Non-pigmented ciliary epithelial cell (primary cell): ENCODE measurements at places on chromosomes 11 and 22.

DNA sequence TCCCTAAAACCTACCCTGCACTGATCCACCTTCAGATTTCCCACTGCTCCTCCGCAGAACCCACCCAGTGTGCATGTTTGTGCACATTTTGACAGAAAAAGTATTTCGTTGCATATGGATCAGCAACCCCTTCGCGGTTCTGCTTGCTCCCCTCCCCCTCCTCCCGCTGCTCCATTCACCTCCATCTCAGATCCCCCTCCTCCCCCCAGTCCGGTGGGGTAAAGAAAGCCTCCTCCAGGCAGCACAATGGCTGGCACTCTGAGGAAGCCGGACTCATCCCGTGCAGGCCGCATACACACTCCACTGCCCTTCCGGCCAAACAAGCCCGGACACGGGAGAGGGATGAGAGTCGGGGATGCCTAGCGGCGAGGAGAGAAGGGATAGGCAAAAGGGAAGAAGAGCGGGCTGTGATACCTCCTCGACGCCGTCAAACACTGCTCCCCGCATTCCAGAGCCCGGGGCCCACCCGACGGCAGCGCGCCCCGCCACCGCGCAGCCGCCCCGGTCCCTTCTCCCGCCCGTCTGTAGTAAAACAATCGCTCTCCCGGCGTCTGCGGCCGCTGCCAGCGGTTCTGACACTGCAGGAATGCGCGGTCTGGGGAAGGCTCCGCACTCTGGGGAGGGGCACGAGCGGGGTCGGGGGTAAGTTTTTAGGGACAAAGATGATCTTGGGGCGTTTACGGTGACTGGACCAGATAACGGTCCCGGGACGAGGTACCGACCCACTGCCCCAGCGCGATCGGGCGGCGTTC, 915 bp downstream of the FEZ1 start:
- DNase-seq: no peak

- DNase-seq: no peak
Observed at GRCh38 chr22:50048061-50048765, 9.9 kb downstream of the TTLL8 start.

DNA sequence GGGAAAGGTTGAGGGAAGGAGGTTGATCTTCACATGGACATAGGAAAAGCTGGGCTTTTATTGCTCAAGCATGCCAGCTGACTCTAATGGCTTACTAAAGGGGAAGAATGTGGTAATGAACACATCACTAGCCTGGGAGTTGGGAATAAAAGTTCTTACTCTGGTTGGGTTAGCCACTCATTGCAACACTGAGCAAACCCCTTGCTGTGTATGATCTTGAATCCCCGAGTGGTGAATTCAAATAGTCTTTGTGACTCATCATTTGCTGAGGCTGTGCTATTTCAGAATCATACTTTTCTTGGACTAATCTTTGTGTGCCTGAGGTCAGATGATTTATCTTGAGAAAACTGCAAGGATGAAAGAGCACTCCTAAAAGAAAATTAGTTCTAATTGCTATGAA, 304.1 kb upstream of the ANO5 start:
- DNase-seq: peak; percentile 9

GRCh38 chr11:12110201-12110713, at the start of gene MICAL2:
TSS of gene MICAL2 (plus strand) at chr11:12110590. CDS start at chr11:12162156, 51,566 bp downstream.
- no peak for DNase-seq

DNA sequence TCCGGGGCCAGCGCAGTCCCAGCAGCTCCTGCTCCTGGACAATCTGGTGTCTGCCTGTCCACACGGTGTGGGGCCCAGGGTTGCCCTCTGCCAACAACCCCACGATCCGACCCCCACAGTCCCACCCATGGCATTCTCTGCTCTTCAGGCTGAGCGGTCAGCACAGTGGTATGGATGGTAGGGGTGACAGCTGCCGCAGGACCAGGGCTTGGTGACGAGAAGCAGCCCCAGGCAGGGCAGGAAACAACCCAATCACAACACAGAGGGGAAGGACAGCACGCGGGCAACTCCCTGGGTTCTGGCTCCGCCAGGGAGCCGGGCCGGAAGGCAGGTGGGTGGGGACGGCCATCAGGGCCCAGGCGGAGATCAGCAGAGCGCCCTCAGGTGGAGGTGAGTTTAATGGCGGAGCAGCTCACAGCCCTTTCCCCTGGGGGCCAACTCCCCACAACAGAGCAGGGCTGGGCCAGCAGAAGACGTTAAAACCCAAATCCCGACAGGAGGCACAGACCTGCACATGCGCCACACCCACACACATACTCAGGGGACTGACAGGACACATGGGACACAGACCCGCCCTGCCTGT, 5.3 kb upstream of the CHADL start:
- no peak for DNase-seq

- DNase-seq: no peak
Observed at GRCh38 chr11:77372726-77373125, 71.2 kb upstream of the GDPD4 start.

GRCh38 chr11:128725630-128726319, 31.9 kb downstream of the FLI1 start:
- DNase-seq: no peak

DNA sequence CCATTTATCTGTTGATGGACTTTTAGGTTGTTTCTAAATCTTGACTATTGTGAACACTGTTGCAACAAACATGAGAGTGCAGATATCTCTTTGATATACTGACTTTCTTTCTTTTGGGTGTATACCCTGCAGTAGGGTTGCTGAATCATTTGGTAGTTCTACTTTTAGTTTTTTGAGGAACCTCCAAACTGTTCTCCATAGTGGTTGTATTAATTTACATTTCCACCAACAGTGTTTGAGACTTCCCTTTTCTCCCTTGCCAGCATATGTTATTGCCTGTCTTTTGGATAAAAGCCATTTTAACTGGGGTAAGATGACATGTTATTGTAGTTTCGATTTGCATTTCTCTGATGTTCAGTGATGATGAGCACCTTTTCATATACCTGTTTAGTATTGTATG, 330.0 kb downstream of the DDX10 start:
- no peak for DNase-seq

DNA sequence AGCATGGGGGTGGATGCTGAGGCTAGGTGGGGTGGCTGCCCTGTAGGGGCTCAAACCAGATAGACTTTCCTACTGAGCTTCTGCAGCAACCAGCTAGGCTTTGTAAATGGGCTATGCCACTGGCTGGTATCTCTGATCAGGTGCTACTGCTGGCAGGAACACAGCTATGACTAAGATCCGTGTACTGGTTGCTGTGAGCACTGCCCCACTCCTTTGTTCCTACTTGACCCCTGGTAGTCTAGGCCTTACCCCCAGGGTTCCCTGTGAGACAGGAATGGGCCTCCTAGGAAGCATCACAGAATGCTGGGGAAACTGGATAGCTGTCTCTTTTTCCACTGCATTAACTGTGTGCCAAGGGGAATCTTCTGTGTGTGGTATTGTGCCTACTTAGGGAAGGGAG, 58.4 kb upstream of the GAB2 start:
- no peak for DNase-seq

GRCh38 chr22:41656556-41656955, 32.1 kb downstream of the SNU13 start:
- DNase-seq: no peak

DNA sequence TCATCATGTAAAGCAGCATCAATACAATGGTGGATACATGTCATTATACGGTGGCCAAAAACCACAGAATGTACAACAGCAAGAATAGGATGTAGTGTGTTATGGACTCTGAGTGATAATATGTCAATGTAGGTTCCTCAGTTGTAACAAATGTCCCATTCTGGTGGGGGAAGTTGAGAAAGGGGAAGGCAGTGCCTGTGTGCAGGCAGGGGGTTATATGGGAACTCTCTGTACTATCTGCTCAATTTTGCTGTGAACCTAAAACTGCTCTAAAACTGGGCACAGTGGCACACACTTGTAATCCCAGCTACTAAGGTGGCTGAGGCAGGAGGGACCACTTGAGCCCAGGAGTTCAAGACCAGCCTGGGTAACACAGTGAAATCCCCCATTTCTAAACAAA, 5.9 kb downstream of the CHKA start:
- no peak for DNase-seq

DNA sequence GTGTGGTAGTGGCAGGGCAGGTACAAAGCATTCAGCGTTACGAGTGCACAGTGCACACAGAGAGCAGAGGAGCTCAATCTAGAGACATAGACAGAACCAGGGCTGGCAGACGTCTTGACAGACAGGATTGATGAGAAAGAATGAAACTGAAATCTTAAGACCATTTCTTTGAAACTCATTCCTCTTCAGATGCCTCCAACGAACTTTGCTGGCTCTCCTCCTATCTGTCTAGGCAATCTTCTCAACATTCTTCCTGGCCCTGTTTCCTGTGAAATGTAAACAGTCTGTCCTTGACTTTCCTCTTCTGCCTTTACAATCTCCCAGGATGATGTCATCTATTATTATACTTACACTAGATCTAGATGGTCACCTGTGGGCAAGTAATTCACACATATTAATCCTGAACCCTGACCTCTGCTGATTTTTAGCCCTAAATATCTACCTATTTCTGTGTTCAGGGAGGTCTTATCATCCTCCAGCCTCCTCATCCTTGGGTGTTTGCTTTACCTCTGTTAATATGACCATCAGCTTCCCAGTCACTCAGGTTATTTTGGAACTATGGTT, 119.5 kb downstream of the ENTHD1 start:
- peak; percentile 6 for DNase-seq

- DNase-seq: no peak
Observed at GRCh38 chr22:26377170-26377830, 51.8 kb upstream of the ASPHD2 start.

DNA sequence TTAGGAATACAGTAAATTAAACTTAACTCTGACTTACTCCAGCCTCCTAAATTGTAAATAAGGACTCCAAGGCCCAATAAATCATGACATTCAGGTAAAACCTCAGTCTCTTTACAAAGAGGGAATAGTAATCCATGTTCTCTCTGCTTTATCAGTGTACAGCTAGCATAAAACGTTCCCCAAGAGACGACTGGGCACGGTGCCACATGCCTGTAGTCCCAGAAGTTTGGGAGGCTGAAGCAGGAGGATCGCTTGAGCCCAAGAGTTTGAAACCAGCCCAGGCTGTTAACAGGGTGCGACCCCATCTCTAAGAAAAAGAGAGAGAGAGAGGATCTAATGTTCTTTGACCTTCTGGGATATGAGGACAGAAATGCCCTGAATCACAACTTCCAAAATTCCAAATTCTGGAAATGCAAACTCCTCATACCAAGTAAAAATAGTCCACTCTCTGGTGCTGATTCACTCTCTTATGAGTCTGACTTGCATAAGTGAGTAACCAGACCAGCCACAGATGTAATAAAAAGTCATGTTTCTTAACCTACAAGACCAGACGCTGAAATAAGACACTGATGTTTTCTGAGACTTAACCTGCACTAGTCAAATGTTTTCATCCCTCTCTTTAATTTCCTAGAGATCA, 25.5 kb downstream of the NNMT start:
- peak; percentile 55 for DNase-seq

GRCh38 chr11:23041001-23041503, 180.8 kb upstream of the CCDC179 start:
- DNase-seq: no peak

DNA sequence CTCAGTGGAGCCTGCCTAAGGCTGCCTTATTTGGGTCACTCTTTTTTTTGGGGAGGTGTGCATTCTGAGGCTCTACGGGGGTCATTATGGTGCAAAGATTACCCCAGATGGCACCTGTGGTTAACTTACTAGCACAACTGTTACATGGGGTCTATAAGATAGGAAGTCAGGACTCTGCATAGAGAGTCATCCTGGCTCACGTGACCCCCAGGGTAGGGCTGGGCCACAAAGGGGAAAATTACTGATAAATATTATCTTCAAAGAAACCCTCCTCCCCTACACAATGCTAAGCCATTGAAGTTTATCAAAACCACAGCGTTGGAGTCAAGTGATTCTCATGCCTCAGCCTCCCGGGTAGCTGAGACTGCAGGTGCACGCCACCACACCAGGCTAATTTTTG, 397.1 kb downstream of the MN1 start:
- DNase-seq: no peak
